Stimulated activated CD8-positive, alpha-beta memory T cell treated with anti-CD3 and anti-CD28 coated beads, Interleukin-7, amount 100 ng/mL, for 1 hour (primary cell): ENCODE measurements at places on chromosomes 7 and 10.

DNA sequence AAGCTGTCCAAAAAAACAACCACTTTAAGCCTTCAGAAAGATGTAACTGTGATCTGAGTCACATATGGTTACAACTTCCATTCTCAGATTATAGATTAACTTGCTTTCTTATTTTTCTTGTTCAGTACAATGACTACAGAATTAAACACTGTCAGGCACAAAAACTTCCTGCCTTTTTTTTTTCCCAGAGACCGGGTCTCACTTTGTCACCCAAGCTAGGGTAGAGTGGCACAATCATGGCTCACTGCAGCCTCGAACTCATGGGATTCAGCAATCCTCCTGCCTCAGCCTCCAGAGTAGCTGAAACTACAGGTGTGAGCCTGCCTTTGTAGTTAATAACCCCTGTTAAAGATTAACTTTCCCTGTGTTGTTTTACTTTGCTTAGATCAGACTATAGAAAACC, 163.2 kb downstream of the AVL9 start:
- no peak for DNase-seq

GRCh38 chr10:132785723-132786475, at the start of gene NKX6-2:
NKX6-2 (minus strand) TSS chr10:132786147; CDS start chr10:132785948, 199 bp downstream.
- no peak for DNase-seq

DNA sequence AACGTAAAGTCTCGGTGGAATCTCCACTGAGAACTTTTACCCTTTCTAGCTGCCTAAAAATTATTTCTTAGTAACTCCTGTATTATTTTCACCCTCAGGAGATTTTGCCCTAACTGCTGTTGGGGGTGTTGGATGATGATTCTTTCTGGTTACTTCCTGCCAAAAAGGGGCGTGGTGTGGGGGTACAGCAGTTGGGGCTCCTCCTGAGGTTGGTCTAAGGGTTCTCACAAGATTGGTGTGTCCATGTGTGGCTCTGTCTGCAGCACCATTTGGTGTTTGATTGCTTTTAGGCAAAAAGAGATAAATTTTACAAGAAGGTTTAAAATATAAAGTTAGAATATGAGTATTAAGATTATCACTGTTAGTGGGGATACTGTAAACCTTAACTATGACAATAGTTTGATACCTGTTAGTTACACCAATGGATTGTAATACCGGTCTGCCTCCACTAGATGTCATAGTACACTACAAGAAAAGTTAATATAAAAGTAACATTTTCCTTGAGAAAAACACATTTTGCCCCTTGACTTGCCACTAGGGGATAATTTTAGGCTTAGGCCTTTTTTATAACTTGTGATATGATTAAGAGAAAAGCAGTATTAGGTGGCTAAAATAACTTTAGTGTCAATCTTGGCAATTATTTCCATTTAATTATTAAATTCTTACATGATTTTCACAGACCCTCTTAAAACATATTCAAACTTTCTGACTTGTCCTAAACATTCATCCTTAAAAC, 928.7 kb downstream of the IPMK start:
- no peak for DNase-seq

DNA sequence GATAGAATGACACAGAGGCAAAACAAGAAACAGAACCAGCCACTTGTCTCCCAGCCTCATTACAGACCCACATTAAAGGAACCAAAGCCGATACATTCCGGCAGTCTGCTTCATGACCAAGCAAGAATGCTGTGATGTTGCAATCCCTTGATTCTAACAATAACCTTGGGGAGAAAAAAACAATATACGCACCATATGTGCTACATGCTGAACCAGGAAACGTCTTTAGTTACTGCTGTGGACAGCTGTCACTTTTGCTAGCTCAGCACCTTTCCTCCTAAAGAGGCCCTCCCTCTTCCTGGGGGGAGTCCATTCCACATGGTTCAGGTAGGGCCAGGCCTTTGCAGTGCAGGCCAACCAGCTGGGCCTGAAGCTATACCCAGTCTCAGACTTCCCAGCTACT, 79.1 kb downstream of the PRTFDC1 start:
- no peak for DNase-seq

GRCh38 chr7:40742270-40742669, 607.5 kb downstream of the SUGCT start:
- no peak for DNase-seq

DNA sequence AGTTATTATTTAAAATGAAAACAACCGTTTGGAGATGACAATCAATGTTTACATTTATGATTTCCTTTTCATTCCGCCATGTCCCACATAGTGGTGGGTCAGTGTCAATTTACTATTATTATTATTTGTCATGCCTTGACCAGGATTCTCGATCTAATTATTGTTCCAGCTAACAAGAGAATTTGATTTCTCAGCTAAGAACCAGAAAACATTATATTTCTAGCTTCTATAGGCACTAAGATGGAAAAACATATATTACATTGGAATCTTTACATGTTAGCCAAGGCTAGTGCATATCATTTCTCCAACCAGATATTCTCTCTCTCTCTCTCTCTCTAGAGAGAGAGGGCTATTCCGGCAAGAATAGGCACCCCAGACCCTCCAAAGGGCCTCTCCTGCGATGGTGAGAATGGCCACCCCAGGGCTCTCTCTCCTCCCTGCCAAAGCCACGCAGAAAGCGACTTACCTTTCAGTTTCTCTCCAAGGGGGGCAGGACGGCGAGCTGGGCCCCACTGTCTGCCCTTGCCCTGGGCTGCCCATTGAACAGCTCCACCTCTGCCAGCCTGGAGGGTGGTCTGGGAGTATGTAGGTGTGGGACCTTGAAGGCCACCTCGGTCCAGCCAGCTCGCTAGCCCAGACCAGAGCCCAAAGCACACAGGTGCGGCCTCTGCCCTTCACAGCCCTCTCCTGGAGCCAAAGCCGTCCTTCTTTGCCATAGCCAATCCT, 2.4 kb downstream of the HOXA3 start:
- DNase-seq, result no peak

- no peak for DNase-seq
Measured at GRCh38 chr7:146892151-146892550, 775.5 kb downstream of the CNTNAP2 start.

DNA sequence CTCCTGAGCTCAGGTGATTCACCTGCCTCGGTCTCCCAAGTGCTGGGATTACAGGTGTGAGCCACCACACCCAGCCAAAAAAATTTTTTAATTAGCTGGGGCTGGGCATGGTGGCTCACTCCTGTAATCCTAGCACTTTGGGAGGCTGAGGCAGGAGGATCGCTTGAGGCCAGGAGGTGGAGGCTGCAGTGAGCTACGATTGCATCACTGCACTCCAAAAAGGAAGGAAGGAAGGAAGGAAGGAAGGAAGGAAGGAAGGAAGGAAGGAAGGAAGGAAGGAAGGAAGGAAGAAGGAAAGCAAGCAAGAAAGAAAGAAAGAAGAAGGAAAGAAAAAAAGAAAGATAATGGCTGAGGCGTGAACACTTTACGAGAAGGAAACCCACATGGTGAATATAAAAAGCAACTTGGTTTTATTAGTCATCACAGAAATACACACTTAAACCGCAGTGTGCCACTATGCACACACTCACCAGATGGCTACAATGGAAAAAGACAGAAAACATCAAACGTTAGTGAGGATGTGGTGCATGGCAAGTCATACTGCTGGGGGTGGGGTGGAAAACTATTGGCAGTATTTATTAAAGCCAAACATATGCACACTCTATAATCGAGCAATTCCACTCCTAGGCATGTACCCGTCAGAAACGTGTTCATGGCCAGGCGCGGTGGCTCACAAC, 4.4 kb upstream of the CCL26 start:
- DNase-seq, result peak; percentile 4

- DNase-seq, result no peak
Measured at GRCh38 chr10:6780008-6780677, 200.1 kb upstream of the PRKCQ start.

DNA sequence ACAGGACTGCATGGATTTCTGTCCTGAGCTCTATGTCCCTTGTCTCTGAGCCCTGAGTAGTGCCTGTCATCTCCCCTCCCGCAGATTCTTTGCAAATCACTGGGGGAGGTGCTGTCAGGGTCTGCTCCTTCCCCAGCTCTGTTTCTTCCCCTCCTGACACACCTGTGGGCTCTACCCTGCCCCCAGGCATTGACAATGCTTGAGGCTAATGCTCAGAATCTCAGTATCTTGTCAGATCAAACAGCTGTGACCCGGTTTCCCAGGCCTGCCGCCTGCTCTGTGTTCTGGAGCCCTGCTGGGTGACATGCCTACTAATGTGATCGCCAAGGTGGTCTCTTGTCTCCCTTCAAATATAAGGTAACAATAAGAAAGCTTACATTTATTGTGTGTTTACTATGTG, 209.0 kb downstream of the POU6F2 start:
- no peak for DNase-seq

DNA sequence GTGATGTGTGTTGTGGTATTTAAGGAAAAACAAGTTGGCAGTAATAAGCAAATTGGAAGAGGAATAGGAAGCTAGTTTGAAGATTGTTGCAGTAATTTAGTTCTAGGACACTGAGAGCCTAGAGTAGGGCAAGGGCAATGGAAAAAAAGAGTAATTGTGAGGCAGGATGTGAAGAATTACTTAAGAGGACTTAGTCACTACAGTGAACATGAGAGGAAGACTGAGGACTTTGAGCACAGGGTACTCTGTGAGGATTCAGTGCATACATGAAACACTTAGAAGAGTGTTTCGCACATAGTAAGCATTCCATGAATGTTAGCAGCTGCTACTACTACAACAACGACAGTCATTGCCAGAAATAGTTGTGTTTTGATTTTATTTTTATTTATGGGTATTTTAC, 30.9 kb upstream of the DKK1 start:
- DNase-seq, result no peak

DNA sequence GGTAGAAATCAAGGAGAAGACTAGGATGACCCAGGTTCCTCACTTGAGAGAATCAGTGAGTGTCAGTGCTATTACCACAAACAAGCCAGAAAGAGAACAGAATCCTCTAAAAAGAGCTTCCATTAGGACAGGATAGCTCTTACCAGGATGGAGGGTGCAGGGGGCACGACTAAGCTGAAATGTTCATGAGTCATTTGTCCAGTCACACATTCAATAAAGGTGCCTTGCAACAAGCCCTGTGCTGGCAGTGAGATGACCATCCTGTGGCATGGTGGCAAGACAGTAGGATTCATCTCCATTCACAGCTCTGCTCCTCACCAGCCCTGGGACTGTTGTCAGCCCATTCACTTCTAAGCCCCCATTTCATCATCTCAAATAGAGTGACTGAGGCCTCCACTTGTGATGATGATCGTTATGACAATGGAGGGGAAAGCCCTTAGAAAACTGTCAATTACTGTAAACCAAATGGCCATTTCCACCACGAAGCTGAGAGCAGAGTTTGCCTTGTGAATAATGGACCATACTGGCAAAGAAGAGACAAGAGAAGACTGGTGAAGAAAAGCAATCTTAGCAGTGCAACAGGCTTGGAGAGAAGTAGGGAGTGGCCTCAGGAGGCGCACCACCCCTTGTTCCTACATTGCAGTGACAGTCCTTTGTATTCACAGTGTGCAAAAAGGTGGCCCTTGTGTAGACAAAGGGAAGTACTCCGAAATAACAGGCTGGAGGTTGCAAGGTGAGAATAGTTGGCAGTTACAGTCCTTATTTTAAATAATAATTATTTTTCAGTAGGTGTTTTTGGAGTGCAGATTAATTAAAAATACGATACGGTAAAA, 9.0 kb upstream of the WIPF3 start:
- DNase-seq, result no peak

DNA sequence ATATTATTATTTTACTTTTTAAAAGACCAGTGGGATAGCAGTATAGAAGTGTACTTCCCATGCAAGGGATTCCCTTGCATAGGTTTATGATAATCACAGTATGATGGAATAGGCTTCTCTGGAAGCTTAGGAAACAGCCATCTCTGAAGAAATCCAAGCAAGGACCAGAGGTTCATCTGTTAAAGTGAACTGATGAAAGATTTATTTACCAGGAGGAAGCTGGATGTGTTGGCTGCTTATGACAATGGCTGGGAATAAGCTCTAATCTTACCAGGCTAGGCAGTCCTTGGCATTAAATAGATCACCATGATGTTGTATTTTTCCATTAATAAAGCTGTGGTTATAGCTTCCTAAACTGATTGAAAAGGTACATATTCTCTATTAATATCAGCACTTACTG, 32.0 kb downstream of the FRA10AC1 start:
- DNase-seq, result no peak

- DNase-seq, result no peak
Measured at GRCh38 chr7:30896783-30897637, 14.6 kb upstream of the AQP1 start.

DNA sequence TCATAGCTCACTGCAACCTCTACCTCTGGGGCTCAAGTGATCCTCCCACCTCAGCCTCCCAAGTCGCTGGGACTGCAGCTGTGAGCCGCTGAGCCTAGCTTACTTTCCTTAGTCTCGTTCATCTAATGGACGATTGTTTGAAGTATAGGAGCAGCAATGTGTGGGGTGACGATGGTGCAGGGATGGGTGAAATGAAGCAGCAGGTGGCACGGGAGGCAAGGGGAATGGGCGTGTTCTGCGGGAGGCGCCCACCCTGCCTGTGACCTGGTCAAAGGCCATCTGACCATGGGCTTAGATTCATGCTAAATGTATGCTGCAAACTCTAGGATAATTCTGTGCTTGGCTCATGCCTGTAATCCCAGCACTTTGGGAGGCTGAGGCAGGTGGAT, 210.7 kb downstream of the MAD1L1 start:
- DNase-seq, result no peak

DNA sequence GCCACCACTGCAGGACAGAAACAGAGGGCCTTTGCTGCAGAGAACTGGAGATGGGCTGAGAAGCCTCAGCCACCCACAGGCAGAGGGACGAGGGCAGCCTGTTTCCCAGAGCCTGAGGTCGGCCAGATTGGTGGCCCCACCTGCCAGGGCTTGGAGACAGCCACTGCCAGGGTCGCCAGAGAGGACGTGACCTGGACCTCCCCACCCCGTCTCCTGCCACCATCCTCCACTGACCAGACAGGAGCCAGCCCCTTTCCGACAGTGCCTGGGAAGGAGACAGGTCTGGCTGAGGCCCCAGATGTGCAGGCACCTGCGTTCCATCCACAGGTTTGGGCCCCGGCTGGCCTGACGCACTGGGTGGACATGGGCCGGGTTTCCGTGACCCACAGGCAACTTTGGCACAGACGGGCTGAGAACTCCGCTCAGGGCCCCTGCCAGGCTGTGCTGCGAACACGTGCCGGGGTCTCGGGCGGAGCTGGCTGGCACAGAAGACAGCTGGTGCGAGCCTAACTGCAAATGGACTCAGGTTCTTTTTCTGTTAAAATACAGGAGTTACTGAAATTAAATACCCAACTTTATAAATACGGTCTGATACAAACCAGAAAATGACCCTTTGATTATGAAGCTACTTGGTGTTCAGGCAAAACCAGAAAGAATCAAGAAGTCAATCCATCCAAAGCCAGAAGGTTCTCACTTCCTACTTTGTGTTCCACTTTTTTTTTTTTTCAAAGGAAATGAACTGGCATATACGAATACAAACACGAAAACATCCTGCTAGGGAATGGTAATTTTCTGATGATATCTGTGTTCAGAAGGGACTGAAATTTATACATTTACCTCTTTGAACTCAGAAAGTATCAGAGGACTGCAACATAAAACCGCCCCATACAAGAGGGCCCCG, 6.9 kb downstream of the COX19 start:
- DNase-seq, result no peak

- DNase-seq, result no peak
Measured at GRCh38 chr10:101778781-101779543, 3.0 kb upstream of the FGF8 start.

GRCh38 chr7:25656581-25657026, 428.3 kb upstream of the NPVF start:
- DNase-seq, result no peak
